ENCODE measurements at places on chromosomes 1 and 21.

GRCh38 chr1:57633881-57634280 is 210.0 kb upstream of the DAB1 start:
- DNase-seq, result no peak

DNA sequence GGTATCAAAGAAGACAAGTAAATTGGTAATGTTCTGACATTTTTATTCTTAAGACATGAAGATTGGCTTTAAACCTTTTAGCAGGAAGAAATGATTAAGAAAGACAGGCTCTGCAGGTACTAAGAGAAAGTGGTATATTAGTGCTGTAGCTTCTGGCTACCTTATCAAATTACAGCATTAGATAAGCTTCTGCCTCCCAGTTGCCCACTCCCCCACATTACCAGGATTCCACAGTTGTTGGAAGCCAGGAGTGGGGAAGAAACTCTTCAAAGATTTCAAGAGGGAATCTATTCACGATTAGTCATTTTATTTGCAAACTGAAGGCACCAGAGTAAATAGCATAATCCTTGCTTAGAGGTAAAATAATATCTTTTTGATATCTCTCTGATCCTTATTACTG is 274.9 kb downstream of the LMO4 start:
- DNase-seq, result no peak

DNA sequence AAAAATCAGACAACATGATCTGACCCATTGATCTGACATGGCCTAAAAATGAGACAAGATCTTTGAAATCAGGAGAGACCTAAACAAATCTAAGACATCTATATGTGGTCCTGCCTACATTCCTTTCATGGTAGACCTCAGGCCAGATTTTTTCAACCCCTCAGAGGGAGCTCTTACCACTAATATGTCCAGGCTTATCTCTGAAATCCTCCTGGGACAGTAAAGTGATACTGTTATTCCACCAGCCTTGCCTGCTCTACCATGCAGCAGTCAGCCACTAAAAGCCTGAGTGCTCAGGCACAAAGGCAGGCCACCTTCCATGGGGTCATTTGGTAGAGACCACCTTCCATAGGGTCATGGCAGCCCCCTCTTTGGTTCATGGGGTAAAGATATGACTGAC is 126.9 kb downstream of the TBX15 start:
- DNase-seq, result no peak

GRCh38 chr1:168617974-168618750 is 41.8 kb downstream of the XCL1 start:
- no peak for DNase-seq

GRCh38 chr1:38197312-38198061 is 150.9 kb upstream of the POU3F1 start:
- DNase-seq, result no peak
